ENCODE measurements at places on chromosomes 1 and 21.
A peak's percentile ranks its signal among the peaks of the same experiment; 100 is the strongest.

DNA sequence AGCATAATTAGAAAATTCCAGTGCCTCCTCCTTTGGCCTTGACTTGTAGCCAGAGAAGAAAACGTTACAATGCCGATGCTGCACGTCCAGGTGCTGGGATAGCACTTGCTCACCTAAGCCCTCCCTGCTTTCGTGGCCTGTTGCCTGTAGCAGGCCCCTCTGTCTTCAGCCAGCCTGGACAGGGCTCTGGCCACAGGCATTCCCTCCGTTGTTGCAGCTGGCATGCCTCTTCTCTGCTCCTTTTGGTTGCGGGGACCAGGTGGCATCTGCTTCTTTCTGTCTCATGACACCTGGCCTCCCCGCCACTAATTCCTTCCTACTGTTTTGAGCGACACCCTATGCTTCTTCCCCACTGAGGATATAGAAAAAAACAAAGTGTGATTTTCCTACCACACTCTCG, 54.6 kb upstream of the MORC3 start:
- DNase-seq, result no peak

GRCh38 chr21:27703791-27704190, 736.9 kb upstream of the ADAMTS5 start:
- no peak for DNase-seq

- no peak for DNase-seq
Measured at GRCh38 chr1:43839056-43839455, 94.5 kb upstream of the ARTN start.

DNA sequence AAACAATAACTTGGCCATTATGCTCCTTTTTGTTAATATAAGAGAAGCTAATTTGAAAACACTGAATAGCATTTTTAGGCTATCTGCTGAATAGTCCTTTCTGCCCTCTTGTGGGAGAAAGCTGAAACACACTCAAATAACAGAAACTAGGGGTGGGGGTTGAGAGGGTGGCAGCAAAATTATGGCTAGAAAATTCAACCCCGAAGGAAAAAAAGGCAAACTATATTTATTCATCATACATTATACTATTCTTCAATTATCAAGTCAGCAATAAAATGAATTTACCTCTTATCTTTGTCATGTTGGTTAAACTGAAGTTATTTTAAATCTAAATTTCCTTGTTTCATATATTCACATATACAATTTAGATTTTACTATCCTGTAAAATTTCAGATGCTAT, 255.9 kb downstream of the FAF1 start:
- no peak for DNase-seq

DNA sequence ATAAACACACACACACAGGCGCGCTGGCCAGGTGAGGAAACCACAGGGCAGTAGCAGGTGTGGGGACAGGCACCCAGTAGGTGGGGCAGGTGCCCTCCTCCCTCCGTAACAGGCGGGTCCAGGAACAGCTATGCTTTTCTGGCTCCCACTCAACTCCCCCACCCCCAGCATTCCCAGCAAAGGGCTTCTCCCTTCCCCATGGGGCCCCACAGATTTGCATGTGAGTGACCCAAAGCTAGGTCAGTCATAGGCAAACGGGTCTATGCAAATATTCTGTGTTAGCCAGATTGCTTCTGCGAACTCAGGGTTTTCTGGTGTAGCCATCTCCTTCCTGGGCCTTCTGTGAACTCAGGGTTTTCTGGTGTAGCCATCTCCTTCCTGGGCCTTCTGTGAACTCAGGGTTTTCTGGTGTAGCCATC, 114.2 kb downstream of the SIK1 start:
- DNase-seq, result no peak

- no peak for DNase-seq
Measured at GRCh38 chr1:6898974-6899539, 113.8 kb downstream of the CAMTA1 start.

GRCh38 chr1:43858324-43858723, 75.3 kb upstream of the ARTN start:
- DNase-seq, result no peak

DNA sequence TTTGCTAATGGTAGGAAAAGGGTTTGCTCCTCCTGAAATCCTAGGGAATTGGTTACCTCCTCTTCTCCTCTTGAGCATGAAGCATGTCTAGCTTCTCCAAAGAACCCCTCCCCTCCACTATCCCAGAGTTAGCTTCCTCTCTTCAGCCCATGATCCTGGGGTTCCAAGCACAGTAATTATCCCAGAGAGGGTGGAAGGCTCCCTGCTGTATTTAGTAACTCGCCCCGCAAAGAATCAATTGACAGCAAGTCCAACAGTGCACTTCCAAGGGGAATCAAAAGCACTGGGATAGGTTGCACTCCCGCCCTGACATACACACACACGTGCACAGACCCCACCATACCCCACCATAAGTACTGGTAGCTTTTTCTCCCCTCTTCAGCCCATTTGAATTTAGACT, 3.1 kb downstream of the S100A8 start:
- no peak for DNase-seq

DNA sequence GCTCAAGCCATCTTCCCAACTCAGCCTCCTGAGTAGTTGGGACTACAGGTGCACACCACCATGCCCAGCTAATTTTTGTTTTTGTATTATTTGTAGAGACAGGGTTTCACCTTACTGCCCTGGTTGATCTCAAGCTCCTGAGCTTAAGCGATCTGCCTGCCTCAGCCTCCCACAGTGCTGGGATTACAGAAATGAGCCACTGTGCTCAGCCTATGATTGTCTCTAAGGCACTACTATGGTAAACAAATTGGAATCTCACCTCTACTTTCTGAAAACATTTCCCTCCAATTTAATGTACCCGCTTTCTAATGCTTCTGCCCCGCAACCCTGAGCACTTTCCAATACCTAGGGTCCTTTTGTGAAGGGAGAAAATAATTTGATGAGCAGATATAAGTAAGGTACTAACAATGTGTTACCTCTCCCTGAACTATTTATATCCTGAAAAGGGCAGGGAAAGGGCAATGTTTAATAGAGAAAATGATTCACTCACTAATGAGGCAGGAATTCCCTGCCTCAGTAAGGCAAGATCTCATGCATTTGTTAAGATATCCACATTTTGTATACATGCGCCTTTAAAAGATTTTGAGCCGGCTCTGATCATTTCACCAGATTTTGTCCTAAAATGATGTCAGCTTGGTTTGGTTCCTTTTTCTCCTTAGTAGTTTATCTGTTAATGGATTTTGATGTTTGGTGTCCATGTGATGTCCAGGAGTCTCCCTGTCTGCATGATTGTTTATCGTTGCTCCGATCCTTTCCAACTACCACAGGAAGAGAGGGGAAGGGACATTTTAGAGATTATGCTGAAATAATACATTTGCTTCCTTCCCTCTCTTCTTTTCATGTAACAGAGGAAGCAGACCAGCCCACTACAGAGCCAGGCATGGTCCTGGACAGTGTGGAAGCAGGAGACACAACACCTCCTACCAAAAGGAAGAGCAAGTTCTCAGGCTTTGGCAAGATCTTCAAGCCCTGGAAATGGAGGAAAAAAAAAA, 47.3 kb upstream of the RCC1 start:
- DNase-seq, result no peak

DNA sequence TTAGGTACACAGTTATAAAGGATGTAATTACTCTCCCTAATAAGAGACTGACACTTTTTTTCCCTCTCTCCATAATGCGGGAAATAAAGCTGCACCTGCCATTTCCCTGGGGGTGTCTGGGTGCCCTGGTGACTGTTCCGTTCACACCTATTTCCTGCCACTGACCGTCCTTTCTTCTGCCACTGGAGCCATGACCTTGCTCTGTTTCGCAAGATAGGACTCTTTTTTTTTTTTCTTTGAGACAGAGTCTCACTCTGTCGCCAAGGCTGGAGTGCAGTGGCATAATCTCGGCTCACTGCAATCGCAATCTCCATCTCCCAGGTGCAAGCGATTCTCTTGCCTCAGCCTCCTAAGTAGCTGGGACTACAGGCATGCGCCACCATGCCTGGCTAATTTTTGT, 66.1 kb upstream of the SERBP1 start:
- no peak for DNase-seq

- no peak for DNase-seq
Measured at GRCh38 chr1:119080586-119080985, 59.9 kb downstream of the WARS2 start.

GRCh38 chr1:232390590-232390989, 239.3 kb downstream of the SIPA1L2 start:
- no peak for DNase-seq

- DNase-seq, result no peak
Measured at GRCh38 chr1:230806552-230806951, 59.4 kb downstream of the CAPN9 start.

GRCh38 chr1:15723631-15724246, 12.3 kb upstream of the SLC25A34 start:
- no peak for DNase-seq

DNA sequence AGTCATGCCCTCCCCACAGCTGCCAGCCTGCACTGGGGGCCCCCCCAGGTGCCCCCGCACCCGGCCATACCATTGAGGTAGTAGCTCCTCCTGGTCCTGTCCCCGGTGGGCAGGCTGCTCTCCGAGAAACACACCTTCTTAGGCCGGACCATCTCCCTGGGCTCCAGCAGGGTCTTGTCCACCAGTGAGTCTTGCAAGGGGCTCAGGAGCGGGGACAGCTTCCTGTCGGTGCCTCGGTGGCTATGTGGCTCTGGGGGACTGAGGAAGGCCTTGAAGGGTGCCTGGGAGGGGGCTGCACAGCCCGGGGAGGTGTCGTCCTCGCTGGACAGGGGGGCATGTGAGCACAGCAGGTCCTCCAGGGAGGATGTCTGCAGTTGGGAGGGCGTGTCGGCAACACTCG, 12.9 kb upstream of the FTCD start:
- DNase-seq, result no peak

DNA sequence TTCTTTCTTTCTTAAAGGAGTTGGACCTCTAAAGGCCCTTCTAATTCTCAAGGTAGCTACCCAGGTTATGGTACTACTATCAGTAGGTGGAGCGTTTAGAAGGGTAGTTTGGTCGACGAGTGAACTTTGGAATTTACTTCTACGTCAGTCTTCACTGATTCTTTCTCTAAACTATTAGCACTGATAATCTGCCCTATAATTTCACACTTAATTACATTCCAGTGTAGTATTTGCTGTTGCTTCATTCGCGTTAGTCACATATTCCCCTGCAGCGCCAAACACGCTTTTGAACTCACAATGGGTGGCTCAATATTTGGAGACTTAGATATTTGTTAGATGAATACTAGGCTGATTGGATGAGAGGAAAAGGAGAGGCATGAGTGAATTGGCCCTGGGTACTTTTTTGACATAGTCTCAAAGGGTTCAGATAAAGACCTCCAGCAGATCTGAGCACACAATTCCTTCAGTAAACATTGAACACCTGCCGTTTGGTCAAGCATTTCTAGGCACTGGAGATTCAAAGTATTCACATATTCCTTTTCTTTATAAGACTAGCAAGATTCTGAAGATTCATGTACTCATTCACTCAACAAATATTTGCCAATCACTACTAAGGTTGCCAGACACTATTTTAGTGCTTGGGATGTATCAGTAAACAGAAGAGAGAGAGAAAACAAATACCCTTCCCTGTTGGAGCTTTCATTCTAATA, 929 bp upstream of the FOXJ3 start:
- DNase-seq, result no peak

DNA sequence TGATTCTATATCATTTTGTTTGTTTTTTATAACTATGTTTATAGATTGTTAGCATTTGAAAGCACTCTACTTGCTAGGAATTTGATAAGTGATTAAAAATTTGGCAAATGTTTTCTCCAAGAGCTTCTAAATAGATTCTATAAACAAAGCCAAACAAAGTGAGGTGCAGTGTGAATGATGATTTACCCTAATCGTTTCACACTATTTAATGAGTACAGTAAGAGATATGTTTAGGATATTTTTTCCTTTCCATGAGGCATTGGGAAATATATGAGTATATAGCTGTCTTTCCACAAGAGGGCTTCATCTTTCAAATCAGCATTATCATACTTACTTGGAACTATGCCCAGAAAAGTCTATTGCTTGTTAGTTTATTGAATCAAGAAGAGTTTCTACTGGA, 277.0 kb upstream of the BRINP3 start:
- no peak for DNase-seq

DNA sequence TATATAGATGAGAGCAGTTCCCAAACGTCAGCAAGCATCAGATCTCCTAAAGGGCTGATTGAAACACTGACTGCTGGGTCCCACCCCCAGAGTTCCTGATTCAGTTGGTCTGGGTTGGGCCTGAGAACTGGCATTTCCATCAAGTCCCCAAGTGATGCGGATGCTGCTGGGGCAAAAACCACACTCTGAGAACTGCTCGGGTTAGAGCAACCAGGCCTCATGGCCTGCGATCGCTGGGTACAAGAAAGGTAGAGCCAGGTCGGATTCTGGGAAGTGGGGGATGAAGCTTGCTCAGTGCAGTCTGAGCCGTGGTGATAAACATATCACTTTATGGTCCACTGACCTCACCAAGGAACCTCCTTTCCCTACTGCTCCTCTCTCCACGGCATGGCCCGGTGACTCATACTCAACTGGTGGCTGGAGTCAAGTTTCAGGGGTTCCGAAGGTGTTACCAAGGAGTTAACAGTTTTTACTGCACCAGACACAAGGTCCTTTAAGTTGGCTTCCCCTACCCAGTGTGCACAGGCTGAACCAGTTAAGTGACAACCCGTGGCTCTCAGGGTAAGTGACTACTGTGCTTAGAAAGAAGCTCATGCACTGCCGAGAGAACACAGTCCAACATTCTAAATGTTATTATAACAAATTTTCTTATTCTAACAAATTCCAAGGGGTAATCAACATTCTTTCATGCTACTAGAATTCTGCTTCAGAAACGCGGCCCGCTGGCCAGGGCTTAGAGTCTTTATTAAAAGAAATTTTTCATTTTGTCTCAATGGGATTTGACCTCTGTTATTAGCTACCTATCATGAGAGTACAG, 153.5 kb downstream of the TGFBR3 start:
- DNase-seq, result peak; percentile 60

- DNase-seq, result no peak
Measured at GRCh38 chr1:20470194-20470593, 15.8 kb downstream of the CAMK2N1 start.

- no peak for DNase-seq
Measured at GRCh38 chr1:83741348-83741747, 257.6 kb downstream of the TTLL7 start.

GRCh38 chr1:76158126-76158525, 83.6 kb downstream of the ST6GALNAC3 start:
- no peak for DNase-seq

- DNase-seq, result no peak
Measured at GRCh38 chr1:241396747-241397681, 40.0 kb upstream of the RGS7 start.

- DNase-seq, result no peak
Measured at GRCh38 chr1:90810681-90811080, 93.6 kb upstream of the BARHL2 start.

GRCh38 chr1:9181990-9182783, 52.4 kb upstream of the H6PD start:
- DNase-seq, result peak; percentile 29

GRCh38 chr1:172671591-172671990, 12.7 kb downstream of the FASLG start:
- DNase-seq, result no peak

- no peak for DNase-seq
Measured at GRCh38 chr1:166193057-166193698, 26.4 kb upstream of the FAM78B start.

- DNase-seq, result no peak
Measured at GRCh38 chr1:205751036-205751651, 1.2 kb upstream of the NUCKS1 start.
